ENCODE measurements at places on chromosomes 2 and 18. TPM values are rescaled to one million over a fixed set of nuclear protein-coding genes. Genes with fewer than 3 reads are reported as not detected.

Gene TMEM198
- 5.8 TPM for total RNA-seq

Gene MYO1B
- 48.5 TPM for total RNA-seq

Gene LIMS3
- total RNA-seq, result 1.4 TPM

Gene SIGLEC15
- 1.0 TPM for total RNA-seq

Gene DYNAP
- not detected for total RNA-seq

Gene ADRA2B
- total RNA-seq, result 0.55 TPM

Gene GPR75
- total RNA-seq, result 1.8 TPM

Gene INHBB
- total RNA-seq, result 57.5 TPM

Gene EMILIN2
- 0.07 TPM for total RNA-seq

Gene BIN1
- total RNA-seq, result 95.6 TPM

Gene THADA
- 30.5 TPM for total RNA-seq

Gene TRIP12
- total RNA-seq, result 139 TPM

Gene ABCG5
- not detected for total RNA-seq

Gene SERPINB13
- total RNA-seq, result not detected

Gene CERKL
- 1.6 TPM for total RNA-seq

Gene IGFBP5
- 10.0 TPM for total RNA-seq

Gene UGT1A3
- total RNA-seq, result 67.1 TPM

Gene C1QL2
- not detected for total RNA-seq

Gene EIF4E2
- 69.3 TPM for total RNA-seq

Gene HOXD12
- total RNA-seq, result not detected

Gene COBLL1
- total RNA-seq, result 8.0 TPM

Gene OLA1
- 263 TPM for total RNA-seq

Gene ERCC3
- 73.2 TPM for total RNA-seq

Gene NEU2
- total RNA-seq, result not detected

Gene MARCO
- not detected for total RNA-seq

Gene LGALSL
- total RNA-seq, result 9.7 TPM

Gene MC5R
- total RNA-seq, result not detected

Gene C2orf80
- total RNA-seq, result not detected

Gene LRP1B
- 1.7 TPM for total RNA-seq

All from PC-9 (cell line).